ENCODE measurements at places on chromosomes 4 and X. TPM values are rescaled to one million over a fixed set of nuclear protein-coding genes. Genes with fewer than 3 reads are reported as not detected.

GRCh38 chrX:926070-926469 lies 286.4 kb downstream of the CRLF2 start:
- DNase-seq, result no peak

DNA sequence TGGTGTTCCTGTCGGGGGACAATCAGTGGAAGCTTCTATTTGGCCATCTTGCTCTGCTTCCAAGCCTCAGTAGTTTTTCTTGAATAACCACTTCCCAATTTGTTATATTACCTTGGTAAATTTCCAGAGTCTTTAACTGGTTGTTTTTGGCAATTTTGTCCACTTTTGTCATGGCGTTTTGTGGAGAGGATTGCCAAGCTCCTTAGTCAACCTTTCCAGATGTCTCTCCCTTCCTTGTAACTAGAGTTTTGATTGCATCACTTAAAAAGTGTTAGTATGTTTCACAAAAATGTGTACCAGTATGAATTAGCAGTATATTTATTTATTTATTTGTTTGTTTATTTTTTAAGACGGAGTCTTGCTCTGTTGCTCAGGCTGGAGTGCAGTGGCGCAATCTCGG lies 15.8 kb upstream of the UXT start:
- no peak for DNase-seq

- no peak for DNase-seq
Measured at GRCh38 chrX:48520976-48521352, 644 bp upstream of the EBP start.

DNA sequence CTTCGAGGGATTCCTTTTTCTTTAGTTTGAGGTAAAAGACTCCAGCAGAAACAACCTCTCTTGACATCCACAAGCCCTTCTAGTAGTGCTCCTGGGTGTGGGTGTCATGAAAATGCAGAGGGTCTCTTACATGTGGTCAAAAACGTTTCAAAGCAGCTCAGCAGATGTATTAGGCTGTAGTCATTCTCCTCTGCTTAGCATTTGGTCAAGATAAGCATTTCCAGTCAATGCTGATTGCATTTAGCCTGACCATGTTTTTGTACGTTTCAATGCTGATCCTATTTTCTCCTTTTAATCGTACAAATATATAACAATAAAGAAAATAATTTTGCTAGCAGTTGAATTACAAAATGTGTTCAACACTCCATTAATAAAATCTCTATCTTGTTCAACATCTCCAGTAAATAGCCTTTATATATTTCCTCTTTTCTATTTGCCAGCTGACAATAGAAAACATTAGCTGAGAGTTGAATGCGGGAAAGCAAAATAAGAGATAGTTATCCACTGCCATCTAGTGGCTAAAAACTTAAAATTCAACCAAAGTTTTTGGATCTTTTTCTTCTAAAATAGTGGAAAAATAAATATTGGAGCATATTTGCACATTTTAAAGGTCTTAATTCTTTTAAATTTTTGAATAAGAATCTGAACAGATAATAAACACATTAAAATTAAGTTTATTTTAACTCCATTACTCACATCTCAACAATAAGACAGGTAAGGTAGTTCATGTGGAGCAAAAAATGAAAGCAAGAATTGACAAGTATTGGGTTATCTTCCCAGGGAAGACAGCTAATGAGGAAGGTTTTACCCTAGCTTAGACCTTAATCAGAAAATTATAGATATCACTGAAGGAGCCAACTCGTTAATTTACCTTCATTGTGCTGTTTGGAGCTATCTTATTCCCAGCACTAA lies 15.2 kb upstream of the PACRGL start:
- peak; percentile 53 for DNase-seq

DNA sequence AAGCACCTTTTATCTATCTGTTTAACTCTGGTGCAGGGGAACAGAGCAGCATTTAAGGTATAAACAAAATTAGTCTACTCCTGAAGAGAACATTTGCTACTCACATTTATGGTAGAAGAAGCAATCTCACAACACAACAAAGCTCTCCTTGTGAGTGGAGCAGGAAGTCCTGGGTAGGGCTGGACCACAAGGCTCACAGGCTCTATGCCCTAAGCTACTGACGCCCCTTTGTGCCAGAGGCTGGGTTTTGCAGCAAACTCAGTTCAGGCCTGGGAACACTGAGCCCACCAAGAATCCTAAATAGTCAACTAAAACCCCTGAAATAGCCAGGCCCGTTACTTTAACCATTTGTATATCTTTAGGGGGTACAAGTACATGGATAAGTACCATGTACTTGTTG lies 4.7 kb upstream of the ZXDB start:
- no peak for DNase-seq

GRCh38 chr4:154511981-154512380 lies 20.4 kb upstream of the DCHS2 start:
- DNase-seq, result no peak

DNA sequence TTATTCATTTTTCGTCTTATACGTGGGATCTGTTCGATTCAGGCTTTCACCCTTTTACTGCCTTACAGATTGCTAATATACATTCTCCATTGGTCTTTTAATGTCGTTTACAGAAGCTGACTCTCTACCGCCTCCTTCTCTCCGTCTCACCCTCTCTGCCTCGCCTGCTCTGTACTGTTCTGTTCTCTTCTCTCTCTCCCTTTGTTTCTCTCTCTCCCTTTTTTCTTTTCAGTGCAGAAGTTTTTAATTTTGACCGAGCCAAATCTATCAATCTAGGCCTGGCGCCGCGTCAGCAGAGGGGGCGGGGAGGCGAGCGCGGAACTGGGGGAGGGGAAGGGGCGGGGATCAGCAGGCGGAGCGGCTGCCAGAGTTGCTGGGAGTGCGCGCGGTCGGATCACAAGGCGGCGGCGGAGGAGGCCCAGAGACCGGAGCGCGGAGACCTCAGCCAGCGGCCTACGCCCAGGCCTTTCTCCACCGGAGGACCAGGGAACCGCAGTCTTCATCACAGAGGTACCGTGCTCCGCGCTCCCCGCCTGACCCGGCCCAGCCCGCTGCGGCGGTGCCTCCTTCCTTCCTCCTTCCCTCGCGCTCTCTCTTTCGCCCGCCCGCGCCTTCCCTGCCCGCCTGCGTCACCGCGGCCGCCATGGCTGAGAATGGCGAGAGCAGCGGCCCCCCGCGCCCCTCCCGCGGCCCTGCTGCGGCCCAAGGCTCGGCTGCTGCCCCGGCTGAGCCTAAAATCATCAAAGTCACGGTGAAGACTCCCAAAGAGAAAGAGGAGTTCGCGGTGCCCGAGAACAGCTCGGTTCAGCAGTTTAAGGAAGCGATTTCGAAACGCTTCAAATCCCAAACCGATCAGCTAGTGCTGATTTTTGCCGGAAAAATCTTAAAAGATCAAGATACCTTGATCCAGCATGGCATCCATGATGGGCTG lies at the start of gene UBQLN2:
UBQLN2 (plus strand) TSS at position 397 of the 931 bp plus-strand sequence; CDS start at position 644, 247 bp downstream.
- peak; percentile 81 for DNase-seq

DNA sequence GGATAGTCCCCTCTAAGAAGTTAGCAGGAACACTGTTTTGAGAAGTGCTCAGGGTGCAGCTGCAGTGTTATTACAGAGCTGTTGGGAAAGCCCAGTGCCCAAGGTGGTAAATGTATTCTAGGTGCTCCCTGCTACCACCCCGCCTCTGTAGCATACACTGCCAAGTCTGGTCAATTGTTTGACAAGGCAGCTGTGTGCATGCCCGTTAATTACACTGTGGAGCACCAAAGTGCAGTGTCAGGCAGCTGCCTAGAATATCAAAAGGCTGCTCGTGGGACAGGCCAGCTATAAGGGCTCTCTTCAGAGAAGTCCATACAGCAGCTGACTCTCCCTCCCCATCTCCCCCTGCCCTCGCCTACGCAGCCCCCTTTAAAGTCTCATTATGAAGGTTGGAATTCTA lies 99.9 kb upstream of the KLHL13 start:
- DNase-seq, result peak; percentile 43

DNA sequence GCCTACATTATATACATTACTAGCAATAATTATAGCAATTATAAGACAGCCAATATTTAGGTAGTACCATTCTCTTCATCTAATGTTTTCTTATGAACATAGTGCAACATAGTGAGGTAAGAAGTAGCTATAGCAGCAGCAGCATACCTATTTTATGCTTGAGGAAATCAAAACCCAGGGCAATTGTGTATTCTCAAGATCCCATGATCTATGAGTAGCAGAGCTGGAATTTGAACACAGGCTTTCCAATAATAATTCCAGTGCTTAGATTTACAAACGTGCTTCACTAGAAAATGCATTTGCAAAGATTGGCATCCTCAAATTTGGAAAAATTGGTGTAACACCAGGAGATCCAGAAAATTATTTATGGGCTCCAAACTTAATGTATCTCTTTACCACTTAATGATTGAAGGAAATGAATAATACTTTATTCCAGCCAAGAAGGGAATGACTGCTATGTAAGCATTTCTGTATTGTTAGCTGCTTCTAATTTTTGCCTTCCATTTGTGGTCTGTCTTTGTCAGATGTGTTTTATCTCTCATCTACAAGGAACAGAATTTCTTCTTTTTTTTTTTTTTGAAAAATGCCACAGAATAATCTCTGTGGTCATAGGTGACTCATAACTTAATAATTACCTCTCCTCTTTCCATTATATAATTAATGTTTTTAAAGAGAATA lies 451.1 kb downstream of the ARAP2 start:
- DNase-seq, result no peak

DNA sequence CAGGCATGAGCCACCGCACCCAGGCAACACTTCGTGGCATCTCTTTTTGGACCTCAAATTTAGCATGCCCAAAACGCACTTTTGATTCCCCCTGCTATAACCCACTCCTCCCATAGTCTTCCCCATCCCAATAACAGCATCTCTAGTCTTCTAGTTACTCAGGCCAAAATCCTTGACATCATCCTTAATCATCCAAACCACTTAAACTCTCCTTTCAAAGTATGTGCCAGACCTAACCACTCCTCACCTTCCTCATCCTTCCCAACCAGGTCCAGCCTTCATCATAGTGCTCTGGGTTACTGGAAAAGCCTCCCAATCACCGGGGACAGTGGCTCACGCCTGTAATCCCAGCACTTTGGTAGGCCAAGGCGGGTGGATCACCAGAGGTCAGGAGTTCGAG lies 41.9 kb downstream of the AFAP1 start:
- DNase-seq, result no peak

The TRPC3 gene
- 0.60 TPM for polyA plus RNA-seq

The SMIM10 gene
- 13.7 TPM for polyA plus RNA-seq

The ASB9 gene
- polyA plus RNA-seq, result 3.5 TPM

The PSAPL1 gene
- not detected for polyA plus RNA-seq

The STBD1 gene
- polyA plus RNA-seq, result 17.8 TPM

The HSD17B13 gene
- polyA plus RNA-seq, result 0.50 TPM
